Fibroblast of skin of right quadriceps (primary cell): ENCODE measurements at places on chromosomes 1 and 21.

- no peak for DNase-seq
These were observed 272.3 kb downstream of the NEGR1 start for GRCh38 chr1:72010094-72010431.

DNA sequence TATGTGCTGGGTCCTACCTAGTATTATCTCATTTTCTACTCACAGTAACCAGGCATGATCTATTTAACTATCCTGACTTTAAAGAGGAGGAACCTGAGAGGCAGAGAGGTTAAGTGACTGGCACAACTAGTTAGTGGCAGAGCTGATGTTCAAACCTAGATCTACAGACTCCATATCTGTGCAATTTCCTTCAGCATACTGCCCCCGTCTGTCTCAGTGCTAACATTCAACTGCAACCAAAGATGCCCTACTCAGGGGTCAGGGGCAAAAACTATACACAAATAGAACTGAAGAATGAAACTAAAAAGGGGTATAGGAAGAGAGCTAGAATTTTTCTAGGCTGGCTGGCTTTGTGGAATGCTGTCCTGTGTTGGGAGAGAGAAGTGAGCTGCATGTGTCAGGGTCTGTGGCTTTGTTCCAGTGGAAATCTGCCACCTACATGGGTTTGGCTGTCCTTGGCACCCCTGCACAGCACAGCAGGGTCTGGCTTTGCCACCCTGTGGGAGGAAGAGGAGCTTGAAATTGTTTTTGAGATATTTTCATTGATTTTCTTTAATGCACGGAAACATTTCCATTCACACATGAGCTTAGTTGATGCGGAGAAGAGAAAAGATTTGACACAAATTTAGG is 368.5 kb downstream of the RPS6KC1 start:
- no peak for DNase-seq

DNA sequence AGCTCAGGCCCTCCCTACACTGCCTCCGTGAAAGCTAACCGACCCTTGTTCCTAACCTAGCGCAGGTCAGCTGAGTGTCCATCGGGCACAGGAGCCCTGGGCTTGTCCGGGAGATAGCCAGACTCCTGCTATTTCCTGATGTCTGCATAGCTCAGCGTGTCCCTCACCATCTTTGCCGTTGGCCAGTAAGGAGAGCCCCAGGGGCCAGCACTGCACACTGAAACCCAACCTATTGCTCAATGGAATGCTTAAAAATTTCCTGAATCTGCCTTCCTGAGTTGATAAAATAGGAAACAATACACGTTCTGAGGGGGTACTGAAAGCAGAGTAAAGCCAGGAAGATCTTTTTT is 2.2 kb downstream of the RUNX1 start:
- DNase-seq: no peak

DNA sequence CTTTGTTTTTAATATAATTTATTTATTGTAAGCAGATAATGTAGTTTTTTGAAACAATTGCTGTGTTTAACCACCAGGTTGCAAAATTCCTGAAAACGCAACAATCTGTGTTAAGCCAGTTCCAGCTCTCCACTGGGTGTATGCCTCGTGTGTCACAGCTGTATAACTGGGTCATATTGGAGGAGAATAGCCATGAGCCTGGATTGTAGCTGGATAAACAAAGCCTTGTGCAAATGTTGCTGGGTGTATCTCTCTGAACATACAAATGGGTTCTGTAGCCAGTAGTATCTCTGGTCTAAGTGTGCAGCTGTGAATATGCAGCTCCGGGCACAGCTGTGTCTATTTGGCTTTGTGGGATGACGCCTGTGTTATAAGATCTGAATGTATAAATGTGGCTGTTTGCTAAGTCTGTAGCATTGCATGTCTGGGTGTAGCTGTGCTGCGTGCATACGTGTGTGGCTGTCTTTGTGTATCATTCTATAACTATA is 2.8 kb downstream of the TCEA3 start:
- DNase-seq: peak; percentile 53

- DNase-seq: peak; percentile 91
These were observed 139.7 kb downstream of the TSEN15 start for GRCh38 chr1:184191181-184191621.

DNA sequence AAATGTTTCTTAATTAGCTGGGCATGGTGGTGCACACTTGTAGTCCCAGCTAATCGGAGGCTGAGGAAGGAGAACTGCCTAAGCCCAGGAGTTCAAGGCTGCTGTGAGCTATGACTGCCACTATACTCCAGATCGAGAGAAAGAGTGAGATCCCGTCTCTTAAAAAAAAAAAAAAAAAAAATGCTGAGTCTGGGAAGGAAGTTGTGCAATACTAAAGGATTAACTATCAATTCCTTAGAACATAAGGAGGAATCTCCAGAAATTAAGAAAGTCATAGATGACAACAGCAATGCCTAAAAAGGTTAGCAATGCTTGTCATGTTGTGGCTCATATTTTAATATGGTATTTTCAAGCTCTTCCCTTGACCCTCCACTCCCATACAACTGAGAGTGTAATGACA is 5.3 kb downstream of the LUZP1 start:
- DNase-seq: peak; percentile 23

DNA sequence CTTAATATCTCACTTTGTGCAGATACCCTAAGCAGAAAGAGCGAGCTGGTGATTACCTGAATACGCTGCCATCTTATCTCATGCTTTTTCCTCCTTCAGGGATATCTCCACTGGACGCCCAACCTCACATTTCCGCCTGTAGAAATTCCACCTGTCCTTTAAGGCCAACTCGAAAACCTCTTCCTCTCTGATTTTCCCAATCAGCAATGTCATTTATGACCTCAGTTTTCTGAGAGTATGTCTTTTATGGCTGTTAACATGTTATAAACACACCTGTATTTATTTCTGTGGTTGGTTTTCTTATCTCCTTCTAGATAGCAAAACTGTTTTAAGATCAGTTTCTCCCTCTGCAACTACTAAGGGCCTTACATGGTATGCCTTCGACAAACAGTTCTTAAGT is 41.1 kb downstream of the CD34 start:
- no peak for DNase-seq

- DNase-seq: no peak
These were observed 35.1 kb upstream of the RGS7 start for GRCh38 chr1:241391926-241392710.

DNA sequence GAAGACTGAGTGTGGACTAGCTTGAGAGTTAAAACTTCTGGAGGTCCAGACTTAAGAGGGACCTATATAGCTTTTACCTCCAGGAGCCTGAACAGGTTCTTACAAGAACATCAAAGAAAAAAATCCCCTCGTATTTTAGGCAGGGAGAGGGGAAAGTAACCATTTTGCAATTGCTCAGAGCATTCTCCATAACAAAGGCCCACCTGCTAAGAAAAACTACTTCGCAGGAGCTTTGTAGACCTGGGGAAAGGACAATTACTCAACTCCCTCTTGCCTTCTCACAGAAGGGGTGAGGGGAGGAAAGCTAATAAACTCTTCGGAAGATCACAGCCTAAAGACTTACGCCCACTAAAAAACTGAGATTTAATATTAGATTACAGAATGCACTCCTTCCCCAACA is 86.3 kb downstream of the RERE start:
- no peak for DNase-seq

DNA sequence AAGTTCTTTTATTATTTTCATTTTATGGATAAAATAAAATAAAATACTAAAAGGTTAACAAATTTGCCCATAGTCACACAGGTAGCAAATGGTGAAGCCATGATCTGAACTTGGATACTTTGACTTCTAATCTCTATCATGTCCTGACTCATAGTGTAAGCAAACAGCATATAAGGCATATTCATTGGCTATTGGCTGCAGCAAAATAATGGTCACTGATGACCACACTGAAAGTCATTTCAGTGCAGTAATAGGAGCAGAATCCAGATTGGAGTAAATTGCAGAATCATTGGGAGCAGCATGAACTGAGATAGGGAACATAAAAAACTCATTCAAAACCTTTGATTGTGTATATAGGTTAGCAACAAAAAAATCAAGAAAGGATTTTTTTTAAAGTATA is 262.9 kb downstream of the PLA2G4A start:
- no peak for DNase-seq

- DNase-seq: no peak
These were observed 33.6 kb upstream of the GNPAT start for GRCh38 chr1:231207437-231207836.

DNA sequence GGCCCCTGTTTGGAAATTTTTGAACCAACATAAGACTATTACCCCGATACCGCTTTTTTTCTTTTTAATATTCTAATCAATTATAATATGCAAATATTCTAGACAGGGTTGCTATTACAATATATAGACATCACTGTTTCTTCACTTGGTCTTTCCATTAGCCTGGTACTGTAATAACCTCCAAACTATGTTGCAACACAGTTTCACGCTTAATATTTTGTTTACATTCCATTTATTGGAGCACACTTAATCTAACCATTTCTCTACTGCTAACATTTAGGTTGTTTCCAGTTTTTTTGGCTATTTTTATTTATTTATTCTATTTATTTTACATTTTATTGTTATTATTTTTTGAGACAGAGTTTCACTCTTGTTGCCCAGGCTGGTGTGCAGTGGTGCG is 17.6 kb upstream of the NID1 start:
- DNase-seq: no peak

DNA sequence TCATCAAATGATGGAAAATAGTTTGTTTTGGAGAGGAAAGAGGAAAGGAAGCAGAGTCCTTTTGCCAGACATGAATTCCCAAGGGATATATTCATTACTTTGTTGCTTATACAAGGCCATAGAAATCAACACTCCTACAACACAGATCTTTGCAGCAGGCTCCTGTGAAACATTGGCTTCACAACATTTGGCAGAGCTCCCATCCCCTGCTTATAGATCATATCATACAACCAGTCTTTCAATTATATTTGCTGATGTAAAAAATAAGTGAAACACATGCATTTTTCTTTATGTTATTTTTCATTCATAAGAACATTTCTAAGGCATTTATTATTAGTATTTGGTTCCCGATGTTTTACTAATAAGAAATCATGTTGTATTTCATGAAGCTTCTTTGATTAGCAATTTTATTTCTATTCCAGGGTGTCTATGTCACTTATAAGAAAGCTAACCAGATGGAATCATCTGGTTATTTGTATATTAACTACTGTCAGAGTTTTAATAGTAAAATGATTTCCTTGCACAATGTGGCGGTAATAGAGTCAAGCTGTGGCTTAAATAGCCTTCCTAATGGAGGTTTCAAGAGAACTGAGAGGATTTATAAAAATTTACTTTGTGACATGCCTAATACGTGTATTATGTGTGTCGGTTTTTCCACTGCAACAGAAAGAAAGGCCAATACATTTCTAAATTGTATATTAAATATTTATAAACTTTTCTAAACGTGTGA is 470.3 kb upstream of the NCAM2 start:
- DNase-seq: no peak

GRCh38 chr21:31977816-31978215 is 105.0 kb downstream of the HUNK start:
- DNase-seq: no peak

DNA sequence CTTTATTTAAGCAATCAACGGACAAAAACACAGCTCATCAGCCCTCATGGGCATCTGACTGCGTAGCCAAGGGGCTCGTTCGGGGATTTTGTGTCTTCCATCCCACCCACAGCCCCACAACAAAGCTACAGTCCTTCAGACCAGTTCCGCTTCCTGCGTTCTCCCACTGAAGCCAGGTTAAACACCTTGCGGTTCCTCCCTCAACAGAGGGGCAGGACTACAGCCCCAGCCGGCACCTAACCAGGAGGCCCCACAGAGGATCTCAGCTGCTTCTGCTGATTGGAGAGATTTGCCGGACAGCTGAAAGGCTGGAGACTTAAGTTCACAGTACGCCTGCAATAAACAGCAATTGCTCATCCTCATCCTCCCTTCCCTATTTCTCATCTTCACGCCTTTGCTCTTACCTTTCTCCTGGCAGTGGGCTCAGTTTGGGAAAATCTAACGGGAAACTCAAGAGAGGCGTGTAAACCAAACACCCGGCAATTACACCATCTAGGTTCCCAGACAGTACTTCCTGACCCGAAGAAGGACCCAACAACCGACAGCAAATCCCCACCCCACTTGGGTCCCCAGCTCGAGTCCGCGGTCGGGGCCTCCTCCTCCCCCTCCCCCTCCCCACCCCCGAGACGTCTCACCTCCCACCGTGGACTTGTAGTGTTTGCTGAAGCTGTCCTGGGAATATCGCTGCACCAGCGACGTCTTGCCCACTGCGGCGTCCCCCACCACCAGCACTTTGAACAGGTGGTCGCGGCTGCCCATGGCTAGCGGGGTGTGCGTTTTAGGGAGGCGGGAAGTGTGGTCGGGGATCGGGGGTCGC is 876 bp downstream of the RAB29 start:
- DNase-seq: no peak

GRCh38 chr1:48750109-48750508 is 26.6 kb downstream of the BEND5 start:
- no peak for DNase-seq

DNA sequence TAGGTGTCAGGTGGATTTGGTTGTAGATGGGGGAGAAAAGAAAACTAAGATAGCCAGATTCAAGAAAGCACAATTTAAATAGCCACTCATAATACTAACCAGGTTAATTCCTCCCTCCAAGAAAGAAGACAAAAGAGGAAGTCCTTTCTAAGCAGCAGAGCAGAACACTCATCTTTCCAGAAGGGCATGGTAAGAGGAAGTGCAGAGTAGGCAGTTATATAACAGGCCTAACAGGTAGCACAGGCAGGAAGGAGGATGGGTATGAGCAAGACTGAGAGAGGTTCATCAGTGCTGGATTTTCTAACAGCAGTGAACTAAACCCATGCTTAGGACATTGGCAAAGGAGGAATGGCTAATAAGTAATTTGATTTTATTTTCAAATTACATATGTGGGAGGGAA is 517.5 kb downstream of the PLPP3 start:
- DNase-seq: no peak

DNA sequence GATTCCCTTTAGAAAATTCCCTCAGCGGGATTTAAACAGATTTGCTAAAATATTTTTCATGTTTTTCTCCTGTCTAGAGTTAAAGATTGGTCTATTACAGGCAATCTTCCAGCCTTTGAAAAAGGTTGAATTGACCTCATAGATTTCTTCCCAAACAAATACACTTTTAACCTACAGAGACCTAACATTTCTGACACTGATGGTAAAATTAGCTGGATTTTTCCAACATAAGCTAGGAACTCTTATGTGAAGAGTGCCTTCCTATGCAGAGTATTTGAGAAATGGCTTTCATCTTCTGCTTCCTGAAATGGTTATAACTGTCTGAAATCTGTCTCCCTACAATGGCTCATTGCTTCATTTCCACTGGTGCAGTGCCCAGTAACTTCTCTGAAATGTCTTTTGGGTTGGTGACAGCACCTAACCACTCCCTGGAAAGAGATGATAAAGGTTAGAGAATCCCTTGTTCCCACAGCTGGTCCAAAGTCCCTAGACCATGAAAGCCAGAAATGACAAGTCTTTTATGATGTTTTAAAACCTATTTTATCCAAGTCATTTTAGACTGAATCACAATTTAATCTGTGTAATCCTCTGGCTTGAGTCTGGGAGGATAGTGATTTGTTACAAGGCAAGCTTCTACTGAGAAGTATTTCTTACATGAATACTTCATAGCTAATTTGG is 269.4 kb downstream of the BACH1 start:
- DNase-seq: no peak

GRCh38 chr1:87218618-87219017 is 110.1 kb upstream of the LMO4 start:
- no peak for DNase-seq
